ENCODE measurements at places on chromosomes 13 and 19.

- DNase-seq: no peak
These were observed 82.9 kb downstream of the PDS5B start for GRCh38 chr13:32669030-32669646.

GRCh38 chr19:4326837-4327251, 11.8 kb downstream of the STAP2 start:
- DNase-seq: no peak

GRCh38 chr19:28296506-28296905, 916.4 kb downstream of the UQCRFS1 start:
- DNase-seq: no peak

DNA sequence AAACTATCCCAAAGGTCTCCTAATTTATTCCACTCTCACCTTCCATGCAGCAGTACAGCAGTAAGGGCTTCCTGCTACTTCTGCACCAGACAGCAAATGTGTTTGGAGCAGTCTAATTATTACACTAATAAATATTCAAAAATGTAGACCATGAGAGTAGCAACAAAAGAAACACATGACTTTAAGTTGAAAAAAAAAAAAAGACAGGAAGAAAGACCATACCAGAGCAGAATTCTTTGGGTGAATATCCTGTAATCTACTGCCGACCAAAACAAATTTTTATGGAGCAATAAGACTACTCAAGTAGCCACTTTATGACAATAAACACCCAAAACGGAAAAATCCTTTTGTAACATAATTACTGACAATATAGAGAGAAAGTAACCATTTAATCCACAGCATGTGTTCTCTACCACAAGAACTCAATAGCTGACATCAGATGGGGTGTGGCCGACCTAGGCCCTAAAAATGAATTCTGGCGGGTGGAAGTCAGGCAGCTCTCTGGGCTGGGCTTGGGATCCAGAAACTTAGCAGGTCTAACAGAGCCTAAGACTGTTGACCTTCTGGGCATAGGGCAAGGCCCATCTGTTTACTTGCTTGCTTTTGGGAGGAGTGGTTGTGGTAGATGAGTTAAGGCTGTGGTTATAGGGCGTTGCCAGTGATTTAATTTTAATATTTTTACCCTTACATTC, 4.6 kb downstream of the KLF12 start:
- DNase-seq: no peak

DNA sequence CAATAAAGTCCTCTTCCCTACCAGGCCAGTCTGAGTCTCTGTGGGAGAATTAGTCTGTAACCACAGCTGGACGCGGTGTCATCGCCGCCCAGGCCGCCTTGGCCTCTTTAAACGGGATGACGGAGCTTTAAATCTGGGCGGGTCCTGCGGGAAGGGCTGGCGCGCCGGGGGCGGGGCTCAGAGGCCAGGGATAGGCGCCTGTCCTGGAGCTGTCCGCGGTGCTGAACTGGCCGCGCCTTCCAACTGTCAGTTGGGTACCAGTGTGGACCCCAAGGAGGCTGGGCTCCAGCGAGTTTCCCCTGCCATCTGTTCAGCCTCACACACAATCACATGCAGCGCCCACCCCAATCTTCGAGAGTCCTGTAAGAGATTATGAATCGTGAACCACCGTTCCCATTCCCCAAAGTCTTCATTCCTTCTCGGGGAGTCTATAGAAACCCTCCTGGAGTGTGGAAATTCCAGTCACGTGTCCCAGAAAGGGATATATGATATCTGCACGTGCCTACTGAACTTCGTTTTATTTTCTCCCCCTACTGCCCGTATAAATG, 11.5 kb downstream of the APLP1 start:
- peak; percentile 50 for DNase-seq

GRCh38 chr13:80400865-80401426, 60.0 kb upstream of the SPRY2 start:
- no peak for DNase-seq

GRCh38 chr13:77697217-77698103, at the start of gene SLAIN1:
Gene SLAIN1, plus strand, starts transcription at chr13:77697687. Its CDS starts 227 bp downstream, at chr13:77697914.
- DNase-seq: peak; percentile 45

GRCh38 chr13:25585000-25585399, 213.2 kb downstream of the ATP8A2 start:
- no peak for DNase-seq

- no peak for DNase-seq
These were observed 76.9 kb downstream of the TEX29 start for GRCh38 chr13:111397202-111397880.

GRCh38 chr13:61695147-61695546, 279.5 kb upstream of the PCDH20 start:
- DNase-seq: no peak

DNA sequence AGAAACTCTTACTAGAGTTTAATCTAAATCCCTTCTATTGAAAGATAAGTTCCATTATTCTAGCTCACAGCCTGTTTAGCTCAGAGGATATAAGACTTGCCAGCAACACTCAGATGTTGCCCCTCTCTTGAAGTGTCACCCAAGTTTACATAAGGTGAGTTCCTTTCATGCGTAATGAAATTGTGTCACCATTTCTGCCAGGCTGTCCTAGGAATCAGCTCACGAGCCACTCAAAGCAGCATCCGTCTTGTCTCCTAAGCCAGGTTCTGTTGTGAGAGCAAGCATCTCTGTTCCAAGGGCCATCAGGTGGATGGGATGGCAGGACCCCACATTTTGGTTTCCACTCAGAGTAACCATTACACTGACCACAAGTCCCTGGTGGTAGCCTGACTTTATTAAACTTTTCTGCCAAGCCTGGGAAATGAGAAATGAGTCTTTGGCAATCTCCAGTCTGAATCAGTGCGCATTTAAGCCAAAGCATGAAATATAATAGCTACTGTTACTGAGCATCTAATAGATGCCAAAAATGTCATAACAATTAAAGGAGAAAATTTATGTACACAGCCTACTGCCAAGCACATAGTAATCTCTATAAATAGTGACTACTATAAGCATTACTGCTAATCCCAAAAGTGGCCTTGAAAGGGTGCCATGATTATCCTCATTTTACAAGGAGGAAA, 179.6 kb upstream of the MIR17HG start:
- DNase-seq: no peak
